ENCODE measurements at places on chromosomes 5 and 9.

DNA sequence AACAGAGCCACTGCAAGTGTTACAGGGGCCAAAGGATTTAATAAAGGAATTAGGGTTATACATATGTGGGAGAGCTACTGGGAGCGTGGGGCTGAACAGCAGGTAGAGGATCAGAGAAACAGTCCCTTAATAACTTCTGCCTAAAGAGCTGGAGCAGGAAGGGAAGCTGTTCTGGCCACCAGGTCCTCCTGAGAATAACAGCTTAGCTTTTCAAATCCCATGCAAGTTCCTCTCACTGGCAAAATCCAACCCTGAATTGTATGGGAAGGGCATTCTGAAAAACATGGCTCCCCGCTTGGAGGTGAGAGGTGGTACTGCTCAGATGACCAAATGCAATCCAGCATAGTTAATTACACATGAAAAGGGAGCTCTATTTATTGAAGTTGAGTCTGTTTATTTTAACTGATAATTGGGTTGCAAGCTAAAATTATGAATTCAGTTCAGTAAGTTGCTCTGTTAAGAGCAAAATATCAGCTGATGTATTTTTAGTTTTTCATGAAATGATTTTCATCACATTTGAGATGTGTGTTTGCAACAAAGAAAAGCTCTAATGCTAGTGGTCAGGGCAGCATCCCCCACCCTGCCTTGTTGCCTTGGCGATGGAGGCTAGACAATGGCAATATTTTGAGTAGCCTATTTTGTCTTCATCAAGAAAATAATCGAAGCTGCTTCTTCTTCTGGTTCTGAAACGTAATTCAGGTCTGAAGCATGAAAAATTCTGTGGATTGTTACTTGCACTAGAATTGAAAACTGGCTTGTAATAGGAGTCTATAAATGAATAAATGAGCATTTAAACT lies 58.4 kb upstream of the SH3GL2 start:
- DNase-seq = no peak

DNA sequence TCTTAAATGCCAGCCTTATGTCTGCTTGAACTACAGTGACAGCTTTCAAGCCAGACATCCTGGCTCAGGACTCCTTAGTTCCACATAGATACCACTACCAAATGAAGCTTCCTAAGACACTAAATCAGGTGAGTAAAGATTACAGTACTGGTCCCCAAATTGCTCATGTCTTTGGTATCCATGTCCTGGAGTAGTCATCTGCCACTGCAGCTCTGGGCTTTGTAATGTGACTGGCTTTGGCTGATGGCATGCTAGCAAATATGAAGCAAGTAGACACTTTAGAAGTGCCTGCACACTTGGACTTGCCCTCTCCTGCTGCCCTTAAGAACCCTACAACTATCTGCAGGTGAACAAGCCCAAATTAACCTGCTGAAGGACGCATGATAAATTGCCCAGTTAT lies 334.9 kb downstream of the BNC2 start:
- no peak for DNase-seq

DNA sequence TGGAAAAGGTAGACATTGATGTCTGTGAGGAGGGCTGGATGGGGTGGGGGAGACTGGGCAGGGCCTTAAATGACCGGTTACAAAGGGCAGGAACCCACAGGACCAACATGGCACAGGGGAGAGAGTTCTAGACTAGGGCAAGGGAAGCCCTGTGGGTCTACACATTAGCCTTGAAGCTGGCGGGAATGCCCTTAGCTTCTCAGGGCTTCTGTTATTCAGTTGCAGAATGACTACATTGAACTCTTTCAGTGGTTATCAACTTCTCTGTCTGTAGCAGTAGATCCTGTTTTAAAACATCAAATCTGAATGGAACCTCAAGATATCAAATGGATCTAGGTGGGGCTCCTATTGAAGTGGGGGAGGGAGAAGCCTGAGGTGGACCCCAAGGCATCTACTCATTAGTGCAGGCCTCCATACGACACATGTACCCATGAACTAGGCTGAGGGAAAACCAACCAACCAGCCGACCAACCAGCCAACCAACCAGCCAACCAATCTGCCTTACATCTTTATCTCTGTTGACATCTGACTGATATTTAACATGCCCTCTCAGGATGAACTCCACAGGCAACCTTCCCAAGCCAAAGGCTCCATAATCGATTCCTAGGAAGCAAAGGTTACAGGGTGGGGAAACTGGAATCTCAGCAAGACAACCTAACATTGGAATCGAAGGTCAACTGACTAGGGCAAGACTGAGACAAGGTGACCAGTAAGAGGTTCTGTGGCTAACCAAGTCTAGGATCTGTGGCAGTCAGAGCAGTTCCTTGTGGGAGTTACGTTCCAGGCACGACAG lies 48.3 kb downstream of the DAP start:
- DNase-seq = no peak

- DNase-seq = no peak
Observed at GRCh38 chr5:65037831-65038815, 269.4 kb downstream of the CWC27 start.

- DNase-seq = no peak
Observed at GRCh38 chr5:102782217-102782872, 27.2 kb downstream of the PAM start.

GRCh38 chr9:111148052-111149017 lies 110.1 kb upstream of the LPAR1 start:
- DNase-seq = no peak

GRCh38 chr5:115450741-115451140 lies 93.8 kb downstream of the FEM1C start:
- no peak for DNase-seq

GRCh38 chr5:109982966-109983534 lies 293.3 kb downstream of the MAN2A1 start:
- no peak for DNase-seq

GRCh38 chr9:106868087-106868486 lies 5.1 kb downstream of the ZNF462 start:
- DNase-seq = no peak

GRCh38 chr5:126816649-126817048 lies 39.7 kb downstream of the LMNB1 start:
- no peak for DNase-seq

DNA sequence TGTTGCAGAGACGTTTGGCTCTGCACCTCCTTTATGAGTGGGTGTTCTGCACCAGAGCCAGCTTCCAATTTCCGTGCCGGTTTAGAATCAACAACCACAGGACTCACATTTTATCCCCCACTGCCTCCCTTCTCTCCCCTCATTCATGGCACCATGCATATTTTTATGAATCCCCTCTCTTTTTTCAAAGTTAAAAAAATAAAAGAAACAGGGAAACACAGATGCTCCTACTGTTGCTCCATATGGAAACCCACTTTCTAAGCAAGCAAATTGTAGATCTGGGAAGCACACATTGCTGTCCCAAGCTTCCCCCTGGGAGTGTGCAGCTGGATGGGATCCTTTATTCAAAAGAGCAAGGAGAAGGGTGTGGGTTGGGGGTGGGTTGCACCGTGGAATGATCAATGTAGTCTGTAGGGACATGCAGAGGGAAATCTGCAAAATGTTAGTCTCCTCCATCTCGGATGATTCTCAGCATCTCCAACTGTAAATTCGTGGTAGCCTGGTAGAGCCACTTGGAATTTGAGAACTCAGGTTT lies 410.0 kb upstream of the ADAMTSL1 start:
- DNase-seq = no peak

DNA sequence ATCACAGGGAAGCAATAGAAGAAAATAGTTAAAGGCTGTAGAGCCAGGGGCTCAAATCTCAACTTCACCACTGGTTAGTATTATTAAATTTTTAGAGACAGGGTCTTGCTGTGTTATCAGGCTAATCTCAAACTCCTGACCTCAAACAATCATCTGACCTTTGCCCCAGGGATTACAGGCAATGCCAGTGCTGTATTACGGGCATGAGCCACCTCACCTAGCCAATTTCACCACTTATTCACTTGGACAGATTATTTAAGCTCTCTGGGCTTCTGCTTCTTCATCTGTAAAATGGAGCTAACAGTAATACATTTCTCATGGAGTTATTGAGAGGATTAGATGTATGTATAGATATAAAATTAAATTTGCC lies 155.9 kb upstream of the KLF4 start:
- no peak for DNase-seq

GRCh38 chr5:73668017-73668416 lies 42.0 kb downstream of the ARHGEF28 start:
- DNase-seq = no peak

- DNase-seq = no peak
Observed at GRCh38 chr9:7799944-7800285, 337 bp upstream of the DMAC1 start.

- no peak for DNase-seq
Observed at GRCh38 chr9:126205845-126206498, 120.7 kb upstream of the MVB12B start.

- DNase-seq = no peak
Observed at GRCh38 chr5:179494774-179495526, 55.4 kb upstream of the RUFY1 start.

DNA sequence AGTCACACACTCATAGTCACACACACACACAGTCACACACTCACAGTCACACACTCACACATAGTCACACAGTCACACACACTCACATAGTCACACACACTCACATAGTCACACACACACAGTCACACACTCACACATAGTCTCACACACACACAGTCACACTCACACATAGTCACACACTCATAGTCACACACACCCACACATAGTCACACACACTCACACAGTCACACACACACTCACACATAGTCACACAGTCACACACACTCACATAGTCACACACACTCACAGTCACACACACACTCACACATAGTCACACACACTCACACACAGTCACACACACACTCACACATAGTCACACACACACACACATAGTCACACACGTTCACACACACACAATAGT lies 4.1 kb downstream of the OLFM1 start:
- DNase-seq = no peak

DNA sequence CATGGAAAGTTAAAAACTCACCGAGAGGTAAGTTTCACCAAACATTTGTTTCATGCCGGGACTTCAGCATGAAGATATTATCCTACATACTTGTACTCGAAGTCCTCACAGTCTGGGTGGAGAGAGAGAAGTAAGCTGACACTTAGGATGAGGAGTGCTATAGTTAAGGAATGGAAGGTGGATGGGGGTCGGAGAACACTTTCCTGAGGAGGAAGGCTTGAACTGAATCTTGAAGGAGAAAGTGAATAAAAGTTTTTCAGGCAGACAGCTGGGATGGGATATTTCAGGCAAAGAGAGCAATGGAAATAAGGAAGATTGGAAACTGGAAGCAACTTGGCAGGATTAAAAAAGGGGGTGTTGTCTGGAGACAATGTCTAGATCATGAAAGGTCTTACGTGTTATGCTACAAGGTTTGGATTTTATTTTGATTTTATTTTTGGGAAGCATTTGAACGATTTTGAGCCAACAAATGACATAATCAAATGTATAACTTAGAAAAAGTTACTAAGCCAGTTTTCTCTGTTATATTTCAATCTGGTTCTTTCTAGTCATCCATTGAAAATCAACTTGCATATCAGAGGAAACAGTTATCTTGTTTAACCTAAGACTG lies 167.1 kb downstream of the PAM start:
- DNase-seq = no peak

DNA sequence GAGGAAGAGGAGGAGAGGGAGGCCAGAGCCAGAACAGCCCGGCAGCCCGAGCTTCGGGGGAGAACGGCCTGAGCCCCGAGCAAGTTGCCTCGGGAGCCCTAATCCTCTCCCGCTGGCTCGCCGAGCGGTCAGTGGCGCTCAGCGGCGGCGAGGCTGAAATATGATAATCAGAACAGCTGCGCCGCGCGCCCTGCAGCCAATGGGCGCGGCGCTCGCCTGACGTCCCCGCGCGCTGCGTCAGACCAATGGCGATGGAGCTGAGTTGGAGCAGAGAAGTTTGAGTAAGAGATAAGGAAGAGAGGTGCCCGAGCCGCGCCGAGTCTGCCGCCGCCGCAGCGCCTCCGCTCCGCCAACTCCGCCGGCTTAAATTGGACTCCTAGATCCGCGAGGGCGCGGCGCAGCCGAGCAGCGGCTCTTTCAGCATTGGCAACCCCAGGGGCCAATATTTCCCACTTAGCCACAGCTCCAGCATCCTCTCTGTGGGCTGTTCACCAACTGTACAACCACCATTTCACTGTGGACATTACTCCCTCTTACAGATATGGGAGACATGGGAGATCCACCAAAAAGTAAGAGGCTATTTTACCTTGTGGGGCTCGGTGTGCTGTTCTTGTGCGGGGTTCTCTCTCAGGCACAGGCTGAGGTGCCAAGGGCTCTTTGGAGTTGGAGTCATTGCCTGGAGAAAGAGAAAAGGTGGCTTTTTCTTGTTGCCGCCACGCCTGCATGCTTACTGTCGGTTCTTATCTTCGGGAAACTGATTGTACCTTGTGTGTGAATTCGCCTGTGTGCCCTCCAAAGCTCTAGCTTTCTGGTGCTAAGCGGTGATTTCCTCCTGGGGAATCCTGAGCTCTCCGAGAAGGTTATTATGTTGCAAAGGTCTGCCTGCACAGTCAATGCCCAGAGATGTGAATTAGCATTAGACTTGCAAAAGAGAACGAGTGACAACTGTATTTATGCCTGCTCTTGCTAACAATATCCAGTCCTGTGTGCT lies at the start of gene ISL1:
Gene ISL1, plus strand, starts transcription at position 318 of the 991 bp plus-strand sequence. Its CDS starts 224 bp downstream, at position 542.
- no peak for DNase-seq

- no peak for DNase-seq
Observed at GRCh38 chr5:81337803-81338202, 36.4 kb downstream of the ZCCHC9 start.

DNA sequence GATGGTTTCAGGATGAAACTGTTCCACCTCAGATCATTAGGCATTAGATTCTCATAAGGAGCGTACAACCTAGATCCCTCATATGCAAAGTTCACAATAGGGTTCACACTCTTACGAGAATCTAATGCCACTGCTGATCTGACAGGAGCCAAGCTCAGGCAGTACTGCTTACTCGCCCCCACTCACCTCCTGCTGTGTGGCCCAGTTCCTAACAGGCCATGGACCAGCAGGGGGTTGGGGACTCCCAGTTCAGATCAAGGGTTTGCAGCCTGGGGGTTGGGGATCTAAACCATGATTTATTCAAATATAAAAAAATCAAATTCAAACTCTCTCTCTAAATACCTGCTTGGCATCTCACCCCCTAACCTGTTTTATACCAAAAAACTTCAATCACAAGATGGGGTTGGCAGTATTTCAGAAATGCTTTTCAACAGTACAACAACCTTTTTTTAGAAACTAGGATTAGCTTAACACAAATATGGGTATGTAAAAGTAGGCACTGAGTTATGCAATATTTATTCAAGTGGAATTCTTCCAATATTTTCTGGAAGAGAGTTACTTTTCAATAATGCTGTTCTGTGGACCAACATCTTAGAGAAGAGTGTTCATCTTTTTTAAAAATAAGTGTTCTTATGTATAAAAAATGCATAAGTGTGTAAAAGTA lies 30.1 kb upstream of the SLC12A2 start:
- no peak for DNase-seq

- no peak for DNase-seq
Observed at GRCh38 chr9:35822926-35823325, 5.6 kb downstream of the FAM221B start.

Data from stimulated activated CD4-positive, alpha-beta T cell treated with anti-CD3 and anti-CD28 coated beads, Interleukin-1b, Interleukin-23, amount 100 ng/mL, for 4 hours (primary cell).